Erythroblast (primary cell): ENCODE measurements at places on chromosomes 5 and 9.

- no peak for DNase-seq
Observed at GRCh38 chr9:121785673-121786542, 134.5 kb downstream of the DAB2IP start.

DNA sequence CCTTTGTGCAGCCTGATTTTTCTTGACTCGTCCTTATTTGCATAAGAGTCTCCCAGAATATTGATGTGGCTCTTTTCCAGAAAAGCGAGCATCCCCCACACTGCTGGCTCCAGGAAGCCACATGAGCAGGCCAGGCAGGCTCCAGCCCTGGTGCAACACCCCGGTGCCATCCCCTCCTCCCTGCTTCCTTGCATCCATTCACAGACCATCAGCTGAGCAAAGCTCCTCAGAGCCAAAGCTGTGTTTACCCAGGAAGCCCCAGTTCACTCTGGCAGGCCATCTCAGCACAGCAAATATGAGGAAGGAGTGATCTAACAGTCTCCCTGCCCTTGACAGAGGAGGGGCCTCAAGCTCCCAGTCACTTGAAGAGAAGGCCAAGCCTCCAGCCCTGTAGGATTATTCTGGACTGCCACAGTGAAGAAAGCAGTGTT, 34.4 kb downstream of the INSYN2B start:
- no peak for DNase-seq

GRCh38 chr5:94268226-94268625, 350.2 kb downstream of the KIAA0825 start:
- DNase-seq, result no peak

DNA sequence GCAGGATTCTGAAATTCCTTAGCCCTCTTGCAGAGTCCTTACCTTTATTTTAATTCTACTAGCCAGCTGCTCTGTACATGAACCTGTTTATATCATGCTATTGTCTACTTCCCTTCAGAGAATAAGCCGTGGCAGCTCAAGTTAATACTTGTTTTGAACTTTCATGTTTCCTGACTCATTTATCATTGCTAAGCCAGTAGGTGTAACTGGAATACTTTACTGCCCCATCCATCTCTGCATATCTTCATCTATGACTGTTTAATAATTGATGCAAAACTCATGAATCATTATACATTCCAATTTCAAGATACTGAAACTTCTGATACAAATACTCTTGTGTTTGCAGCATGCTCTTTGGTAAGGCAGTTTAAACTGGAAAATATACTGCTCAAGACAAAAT, 174.7 kb downstream of the PPP2R2B start:
- no peak for DNase-seq

GRCh38 chr5:464843-465590, 22.0 kb downstream of the EXOC3 start:
- no peak for DNase-seq

DNA sequence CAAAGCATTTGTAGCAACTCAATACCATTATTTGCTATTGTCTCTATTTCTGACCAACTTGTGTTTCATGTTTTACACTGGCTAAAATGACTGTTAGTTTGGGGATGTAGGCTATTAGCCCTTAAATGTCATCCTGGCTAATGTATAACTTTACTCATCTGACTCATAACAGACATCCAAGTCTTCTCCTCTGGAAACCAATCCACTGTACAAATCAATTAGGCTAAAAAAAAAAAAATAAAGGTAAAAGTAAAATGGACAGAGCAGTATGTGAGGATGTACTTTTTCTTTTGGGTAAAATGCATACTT, 20.6 kb downstream of the MEGF9 start:
- DNase-seq, result no peak

- DNase-seq, result no peak
Observed at GRCh38 chr5:155103146-155103545, 89.6 kb downstream of the KIF4B start.

GRCh38 chr9:7173139-7173538, 415.4 kb downstream of the KDM4C start:
- no peak for DNase-seq

GRCh38 chr5:18375641-18376040, 741.4 kb downstream of the TAF11L14 start:
- DNase-seq, result no peak
